ENCODE measurements at places on chromosomes 3 and 15. TPM values are rescaled to one million over a fixed set of nuclear protein-coding genes. Genes with fewer than 3 reads are reported as not detected.

The XCR1 gene
- not detected for total RNA-seq

The EIF1B gene
- 71.5 TPM for total RNA-seq

The LMLN gene
- total RNA-seq, result 10.5 TPM

The KBTBD13 gene
- not detected for total RNA-seq

The CKMT1A gene
- 41.5 TPM for total RNA-seq

The SUCLG2 gene
- total RNA-seq, result 25.8 TPM

The CLRN1 gene
- not detected for total RNA-seq

The PIGX gene
- total RNA-seq, result 24.7 TPM

The SIDT1 gene
- not detected for total RNA-seq

The SLC28A2 gene
- total RNA-seq, result not detected

The BHLHE40 gene
- total RNA-seq, result 61.7 TPM

The BFSP2 gene
- total RNA-seq, result not detected

The ADAMTSL3 gene
- not detected for total RNA-seq

The FHIT gene
- total RNA-seq, result 6.3 TPM

The ZNF774 gene
- total RNA-seq, result 11.3 TPM

The CNOT10 gene
- 31.6 TPM for total RNA-seq

The HDGFL3 gene
- total RNA-seq, result 22.7 TPM

The RBPMS2 gene
- not detected for total RNA-seq

The PIK3CB gene
- 22.3 TPM for total RNA-seq

The PSMA4 gene
- total RNA-seq, result 144 TPM

The NRG4 gene
- total RNA-seq, result 0.35 TPM

The GHSR gene
- total RNA-seq, result not detected

The GOLGA6L7 gene
- total RNA-seq, result not detected

The SLC28A1 gene
- 0.17 TPM for total RNA-seq

The CMTM6 gene
- 174 TPM for total RNA-seq

The CPA3 gene
- not detected for total RNA-seq

The ADPGK gene
- 46.9 TPM for total RNA-seq

The ABI3BP gene
- 2.0 TPM for total RNA-seq

The GRAMD1C gene
- 2.5 TPM for total RNA-seq

The CTDSPL gene
- total RNA-seq, result 65.3 TPM

The RNF123 gene
- 44.7 TPM for total RNA-seq

The RCCD1 gene
- total RNA-seq, result 10.0 TPM

The ALDH1L1 gene
- total RNA-seq, result 0.71 TPM

The LRIG1 gene
- 15.3 TPM for total RNA-seq

The COLQ gene
- 0.33 TPM for total RNA-seq

The CCR3 gene
- total RNA-seq, result 0.19 TPM

The ZCWPW2 gene
- 0.17 TPM for total RNA-seq

The CELSR3 gene
- 3.6 TPM for total RNA-seq

The CYFIP1 gene
- total RNA-seq, result 128 TPM

The MYLK gene
- total RNA-seq, result 1,758 TPM

The SMARCC1 gene
- 52.8 TPM for total RNA-seq

The TXNRD3 gene
- total RNA-seq, result 12.8 TPM

The ITIH4 gene
- 2.0 TPM for total RNA-seq

The MME gene
- 32.2 TPM for total RNA-seq

The IQCH gene
- total RNA-seq, result 8.8 TPM

The MINAR1 gene
- 0.24 TPM for total RNA-seq

The LRRN1 gene
- 37.0 TPM for total RNA-seq

The LTF gene
- 16.7 TPM for total RNA-seq

The GPR87 gene
- total RNA-seq, result 78.7 TPM

The ERICH6 gene
- not detected for total RNA-seq

The CD80 gene
- not detected for total RNA-seq

The CLDN18 gene
- total RNA-seq, result not detected

The FRG2C gene
- total RNA-seq, result not detected

The SPCS1 gene
- 142 TPM for total RNA-seq

The SHC4 gene
- 4.8 TPM for total RNA-seq

The MINDY2 gene
- total RNA-seq, result 17.5 TPM

The WNT5A gene
- total RNA-seq, result 19.7 TPM
